ENCODE measurements at places on chromosomes 13 and 19. TPM values are rescaled to one million over a fixed set of nuclear protein-coding genes. Genes with fewer than 3 reads are reported as not detected.

DNA sequence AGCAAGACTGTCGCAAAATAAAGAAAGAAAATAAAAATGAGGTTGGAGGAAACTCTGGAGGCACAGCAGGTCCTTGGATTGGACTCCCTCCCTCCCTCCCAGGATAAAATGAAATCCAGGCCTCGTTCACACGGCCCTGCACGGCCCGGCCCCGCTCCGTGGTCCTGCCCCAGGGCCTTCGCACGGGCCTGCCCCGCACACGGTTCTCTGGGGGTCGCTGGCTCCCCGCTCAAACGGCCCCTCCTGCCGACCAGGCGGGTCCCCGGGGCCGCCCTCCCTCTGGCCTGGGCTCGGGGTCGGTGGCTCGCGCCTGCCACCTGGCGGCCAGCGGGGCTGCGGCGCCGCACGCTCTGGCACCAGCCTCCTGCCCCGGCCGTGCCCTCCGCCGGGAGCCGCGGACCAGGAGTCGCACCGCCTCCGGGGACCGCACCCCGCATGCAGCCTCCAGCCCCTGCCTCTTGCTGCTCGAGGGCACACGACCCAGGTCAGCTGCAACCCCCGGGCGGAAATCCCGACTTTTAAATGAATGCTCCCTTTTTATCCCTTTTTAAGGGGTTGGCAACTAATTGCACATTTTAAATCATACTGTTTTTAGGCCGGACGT is 1.5 kb upstream of the WDR18 start:
- no peak for DNase-seq

GRCh38 chr13:102276404-102276803 is 125.4 kb downstream of the FGF14 start:
- no peak for DNase-seq

DNA sequence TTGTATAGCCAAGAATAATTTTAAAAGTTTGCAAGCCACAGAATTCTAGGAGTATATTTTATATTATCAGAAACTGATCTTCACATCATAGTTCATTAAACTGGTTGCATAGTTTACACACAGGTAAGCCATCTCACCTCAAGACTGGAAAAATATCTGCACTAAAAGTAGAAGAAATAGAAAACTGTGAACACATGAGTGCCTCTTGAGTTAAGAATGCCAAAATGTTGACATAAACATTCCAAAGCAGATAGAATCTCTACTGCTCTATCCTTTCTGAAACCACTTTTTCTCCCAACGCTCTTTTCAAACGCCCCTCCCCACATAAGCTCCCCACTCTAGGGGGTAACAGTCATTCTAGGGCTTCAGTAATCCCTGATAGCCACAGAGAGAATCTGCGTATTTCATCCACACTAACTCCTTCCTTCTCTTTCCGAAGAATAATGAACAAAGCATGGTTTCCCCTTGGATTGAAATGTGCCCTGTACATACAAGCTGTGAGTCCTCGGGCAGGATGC is 201.5 kb downstream of the IRS2 start:
- no peak for DNase-seq

DNA sequence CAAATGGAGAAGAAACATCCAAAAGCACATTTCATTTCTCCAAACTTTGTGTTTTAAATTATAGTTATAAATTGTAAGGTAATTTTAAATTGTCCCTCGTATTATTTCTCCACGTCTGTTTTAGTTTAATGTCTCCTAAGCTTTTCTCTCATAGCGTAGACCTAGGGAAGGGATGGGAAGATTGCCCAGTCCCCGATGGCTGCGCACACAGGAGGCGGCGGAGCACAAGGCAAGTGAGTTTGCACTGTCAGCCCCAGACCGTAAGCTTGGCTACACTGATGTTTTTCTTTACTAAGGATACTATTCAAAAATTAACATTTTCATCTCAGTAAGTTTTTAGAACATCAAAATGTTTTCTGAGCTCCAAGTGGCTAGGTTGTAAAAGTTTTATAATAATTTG is 72.3 kb downstream of the GPR12 start:
- no peak for DNase-seq

GRCh38 chr19:2324220-2324948 is 4.0 kb downstream of the LSM7 start:
- no peak for DNase-seq

The PVR gene
- 84.4 TPM for polyA plus RNA-seq

All from BJ (cell line).